ENCODE measurements at places on chromosomes 5 and 9.

- peak; percentile 71 for DNase-seq
These were observed 389.1 kb downstream of the ENC1 start for GRCh38 chr5:74251141-74252035.

DNA sequence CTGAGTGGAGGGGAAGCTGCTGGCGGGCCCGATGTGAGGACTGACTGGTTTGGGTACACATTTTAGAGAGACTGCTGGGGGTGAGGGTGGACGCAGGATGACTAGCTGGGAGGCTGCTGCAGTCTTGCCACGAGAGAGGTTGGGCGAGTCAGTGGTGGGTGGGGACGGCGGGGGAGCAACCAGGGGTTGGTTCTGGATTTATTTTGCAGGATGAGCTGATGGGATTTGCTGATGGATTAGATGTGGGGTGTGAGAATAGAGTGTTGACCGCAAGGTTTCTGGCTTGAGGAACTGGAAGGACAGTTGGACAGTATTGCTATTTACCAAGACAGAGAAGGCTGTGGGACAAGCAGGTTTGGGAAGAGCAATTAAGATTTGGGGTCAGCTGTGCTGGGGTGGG is 5.8 kb upstream of the NDST1 start:
- no peak for DNase-seq

DNA sequence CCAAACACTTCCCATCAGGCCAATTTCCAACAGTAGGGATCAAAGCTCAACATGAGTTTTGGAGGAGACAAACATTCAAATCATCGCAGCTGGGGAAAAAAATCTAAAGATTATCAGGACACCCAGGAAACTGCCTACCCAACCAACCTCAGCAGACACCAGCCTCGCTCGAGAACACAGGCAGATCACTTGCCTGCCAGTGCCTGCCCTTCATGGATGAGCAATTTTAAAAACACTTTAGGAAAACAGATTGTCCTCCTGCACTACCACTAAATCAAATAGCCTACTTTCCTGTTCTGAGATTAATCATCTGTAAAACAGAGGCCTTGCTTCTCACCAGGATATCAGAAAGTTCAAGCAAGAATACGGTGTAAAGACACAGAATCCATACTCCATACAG is 14.7 kb upstream of the TMEM174 start:
- no peak for DNase-seq

DNA sequence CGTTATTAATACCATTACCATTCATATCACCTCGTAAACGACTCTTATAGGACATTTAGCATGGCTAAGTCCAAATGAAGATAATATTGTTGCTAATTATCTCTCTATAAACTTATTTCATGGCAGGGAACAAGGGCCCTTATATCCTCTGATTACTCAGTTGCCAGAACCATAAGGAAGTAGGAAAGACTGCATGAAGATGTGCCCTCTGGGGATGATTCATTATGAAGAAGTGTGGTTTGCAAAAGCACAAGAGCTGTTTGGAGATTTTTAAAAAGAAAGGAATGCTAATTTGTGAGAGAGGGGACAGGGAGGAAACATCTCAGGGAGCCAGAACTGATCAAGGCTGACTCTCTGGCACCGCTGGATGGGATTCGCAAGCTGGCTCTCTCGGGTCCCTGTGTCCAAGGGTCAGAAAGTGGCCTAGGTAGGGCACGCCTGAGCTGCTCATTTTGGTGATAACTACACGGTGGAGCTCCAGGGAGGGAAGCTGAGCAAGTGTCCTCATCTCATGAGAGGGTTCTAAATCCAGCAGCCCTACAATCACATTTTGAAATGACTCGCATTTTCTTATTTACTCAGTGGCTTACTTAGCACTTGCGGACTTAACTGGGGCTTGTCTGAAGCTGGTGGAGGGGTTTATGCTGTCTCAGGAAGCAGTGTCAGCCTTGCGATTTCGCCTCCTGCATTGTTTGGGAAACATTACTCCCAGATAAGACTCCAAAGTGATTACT is 136.8 kb downstream of the C5orf15 start:
- DNase-seq, result no peak

- no peak for DNase-seq
These were observed 25.5 kb downstream of the PLAC8L1 start for GRCh38 chr5:146079695-146080373.

DNA sequence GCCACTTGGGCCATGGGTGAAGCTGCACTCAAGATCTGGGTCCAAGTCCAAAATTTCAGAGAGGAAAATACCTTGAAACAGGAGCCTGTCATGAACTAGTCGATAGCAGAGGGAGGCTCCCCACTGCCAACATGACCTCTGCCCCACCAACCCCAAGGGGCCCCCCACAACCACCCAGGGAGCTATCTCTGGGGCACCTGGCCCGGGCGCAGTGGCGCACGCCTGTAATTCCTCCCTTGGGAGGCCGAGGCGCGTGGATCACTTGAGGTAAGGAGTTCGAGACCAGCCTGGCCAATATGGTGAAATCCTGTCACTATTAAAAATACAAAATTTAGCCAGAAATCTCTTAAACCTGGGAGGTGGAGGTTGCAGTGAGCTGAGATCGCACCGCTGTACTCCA is 20.1 kb upstream of the HMCN2 start:
- DNase-seq, result no peak

- no peak for DNase-seq
These were observed 1.0 kb downstream of the RIOK2 start for GRCh38 chr5:97181856-97182545.

DNA sequence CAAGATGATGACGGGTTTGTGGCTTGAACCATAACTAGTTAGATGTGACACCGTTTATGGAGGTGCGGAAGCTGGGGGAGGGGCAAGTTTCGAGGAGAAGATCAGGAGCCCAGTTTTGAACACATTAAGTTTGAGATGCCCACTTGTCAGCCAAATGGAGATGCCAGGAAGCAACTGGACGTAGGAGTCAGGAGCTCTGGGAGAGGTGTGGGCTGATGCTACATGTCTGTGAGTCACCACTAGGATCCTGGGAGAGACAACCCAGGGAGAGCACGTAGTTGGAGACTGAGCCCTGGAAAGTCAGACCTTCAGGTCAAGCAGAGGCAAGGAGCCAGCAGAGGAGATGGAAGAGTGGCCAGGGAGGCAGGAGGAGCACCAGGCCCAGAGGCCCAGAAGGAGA is 48.8 kb upstream of the SLC25A51 start:
- DNase-seq, result no peak

DNA sequence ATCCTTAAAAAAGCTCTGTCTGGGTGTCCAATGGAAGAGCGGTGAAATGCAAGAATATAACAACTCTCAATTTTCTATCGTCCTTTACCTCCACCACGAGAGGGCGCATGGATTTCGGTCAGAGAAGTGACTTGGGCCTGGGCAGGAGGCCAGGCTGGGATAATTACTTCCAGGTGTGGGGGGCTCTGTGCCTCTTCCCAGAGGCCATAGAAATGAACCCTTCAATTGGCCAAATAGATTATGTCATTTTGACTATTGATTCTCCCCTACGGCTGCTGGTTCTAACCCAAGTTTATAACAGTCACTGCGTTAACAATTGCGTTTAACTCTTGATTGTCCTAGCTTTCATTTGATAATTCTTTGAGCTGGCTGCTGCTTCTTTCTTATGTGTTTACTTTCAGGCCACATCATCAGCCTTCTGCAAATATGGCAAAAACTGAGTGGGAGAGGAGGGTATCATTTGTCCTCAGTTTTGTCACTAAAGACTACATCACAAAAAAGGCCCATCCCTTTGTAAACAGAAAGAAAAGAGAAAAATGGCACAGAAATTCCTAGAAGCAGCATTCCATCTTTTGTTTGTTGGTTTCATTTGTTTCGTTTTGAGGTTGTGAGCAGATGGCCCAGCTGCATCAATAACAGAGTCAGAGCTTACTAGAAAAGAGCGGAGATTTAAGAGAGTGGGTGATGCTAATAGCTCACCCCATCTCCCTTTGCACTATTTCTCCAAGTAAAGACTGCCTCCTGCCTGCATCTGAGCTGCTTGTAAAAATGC is 45.4 kb upstream of the ZFR start:
- DNase-seq, result peak; percentile 79

GRCh38 chr9:89864257-89864656 is 259.4 kb downstream of the GADD45G start:
- DNase-seq, result no peak

- no peak for DNase-seq
These were observed 8.4 kb downstream of the SLC2A6 start for GRCh38 chr9:133470427-133470924.

GRCh38 chr5:149808264-149808982 is 78.3 kb downstream of the PPARGC1B start:
- DNase-seq, result no peak

- DNase-seq, result no peak
These were observed 14.4 kb downstream of the NINJ1 start for GRCh38 chr9:93119703-93119952.

DNA sequence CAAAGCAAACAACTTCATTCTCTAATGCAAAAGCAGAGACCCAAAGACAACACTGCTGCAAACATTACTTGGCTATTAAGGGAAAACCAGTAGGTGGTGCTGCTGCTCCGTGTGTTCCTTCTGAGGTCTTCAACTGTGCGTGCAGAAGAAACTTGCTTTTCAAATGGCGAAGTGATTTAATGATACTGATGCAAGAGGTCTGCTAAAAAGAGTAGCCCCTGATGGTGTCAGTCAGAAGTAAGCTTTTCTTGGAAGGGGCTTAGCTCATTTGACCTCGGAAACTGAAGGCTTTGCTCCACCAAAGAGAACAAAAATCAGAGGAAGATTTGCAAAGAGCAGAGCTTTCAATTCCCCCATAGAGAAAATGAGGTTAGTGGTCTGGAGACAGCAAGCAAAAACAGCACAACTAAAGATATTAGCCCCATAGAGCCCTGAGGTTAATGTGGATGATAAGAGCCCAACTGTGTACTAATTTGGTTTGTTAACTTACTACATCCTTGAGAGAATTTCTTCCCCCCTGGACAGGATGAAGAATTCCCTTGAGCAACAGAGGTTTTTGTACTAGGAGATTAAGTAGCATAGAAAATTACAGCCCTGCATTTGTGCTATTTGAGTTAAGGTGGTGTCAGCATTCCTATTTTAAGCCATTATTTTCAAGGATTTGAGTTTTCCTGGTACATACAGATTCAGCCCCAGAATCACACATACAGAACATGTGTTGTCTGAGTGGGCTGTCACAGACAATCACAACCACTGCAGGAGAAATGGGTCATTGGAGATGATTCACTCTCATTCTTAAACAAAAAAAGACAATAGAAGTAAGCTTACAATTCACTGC is 153.2 kb upstream of the C9orf72 start:
- DNase-seq, result peak; percentile 50

DNA sequence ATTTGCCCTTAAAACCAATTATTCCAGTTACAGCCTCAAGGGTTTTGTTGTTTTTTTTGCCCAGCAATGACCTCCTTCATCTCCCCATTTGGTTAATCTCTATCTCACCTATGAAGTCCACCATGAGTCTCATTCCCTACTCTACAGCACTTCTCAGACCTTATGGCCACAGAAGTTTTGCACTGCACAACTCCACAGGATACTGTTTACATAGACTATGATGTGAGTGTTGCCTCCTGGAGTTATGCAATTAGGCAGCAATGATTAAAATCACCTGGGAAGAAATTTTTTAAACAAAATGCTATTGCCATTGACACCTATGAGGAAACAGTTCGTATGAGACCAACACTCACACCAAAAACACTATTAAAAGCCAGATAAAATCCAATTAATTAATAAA is 39.7 kb downstream of the ZDHHC21 start:
- no peak for DNase-seq

- no peak for DNase-seq
These were observed 11.5 kb upstream of the PRRC1 start for GRCh38 chr5:127505905-127506304.

GRCh38 chr9:121966706-121967105 is 126.4 kb downstream of the TTLL11 start:
- no peak for DNase-seq

DNA sequence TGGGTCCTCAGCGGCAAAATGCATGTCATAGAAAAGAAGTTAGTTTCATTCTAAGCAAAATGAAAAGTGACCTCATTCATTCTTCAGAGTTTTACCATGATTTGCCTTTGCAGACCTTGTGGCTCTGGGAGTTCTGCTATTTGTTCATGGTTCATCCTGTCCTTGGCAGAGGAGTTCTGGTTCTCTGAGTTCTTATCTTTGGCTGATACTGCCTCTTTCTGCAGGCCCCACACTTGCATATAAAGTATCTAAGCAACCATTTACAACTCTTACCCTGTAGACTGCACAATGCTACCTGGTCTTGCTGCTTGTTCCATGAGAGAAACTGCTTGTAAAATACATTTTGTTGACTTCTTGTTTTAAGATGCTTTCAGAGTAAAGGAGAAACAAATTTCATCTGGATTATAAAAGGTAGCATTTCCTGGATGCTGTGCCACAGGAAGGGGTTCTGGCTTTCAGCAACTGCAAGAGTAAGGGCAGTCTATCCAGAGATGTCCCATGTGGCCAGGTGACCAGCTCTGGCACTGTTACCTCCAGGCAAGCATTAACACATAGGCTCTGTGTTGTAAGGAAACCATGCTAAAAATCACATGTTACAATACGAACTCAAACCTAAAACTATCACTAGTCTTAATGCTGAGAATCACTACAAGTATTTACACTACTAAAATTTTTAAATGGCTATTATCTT is 513.2 kb downstream of the SPOCK1 start:
- DNase-seq, result no peak

- DNase-seq, result no peak
These were observed 79.0 kb upstream of the ZNF608 start for GRCh38 chr5:124825250-124825982.

DNA sequence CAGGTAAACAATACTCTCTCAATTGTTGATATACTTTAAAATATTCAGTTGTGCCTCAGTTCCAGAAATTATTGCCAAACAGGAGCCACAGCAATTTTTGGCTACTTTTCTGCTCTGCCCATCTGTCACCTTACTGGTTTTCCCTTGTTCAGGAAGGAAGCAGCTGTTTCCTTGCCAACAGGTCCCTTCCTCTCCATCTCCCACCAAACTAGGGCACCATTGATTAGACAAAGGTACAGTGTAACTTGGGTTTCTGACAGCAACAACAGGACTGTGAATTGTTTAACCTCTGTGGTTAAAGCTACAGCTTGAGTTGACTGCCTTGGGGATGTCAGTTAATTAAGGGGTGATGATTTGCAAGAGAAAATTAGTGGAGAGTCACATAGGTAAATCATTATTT is 76.9 kb downstream of the PIP5K1B start:
- DNase-seq, result no peak

GRCh38 chr9:129398961-129399633 is 221.0 kb upstream of the IER5L start:
- no peak for DNase-seq

GRCh38 chr9:69295872-69296552 is 29.0 kb upstream of the ENTREP1 start:
- no peak for DNase-seq

DNA sequence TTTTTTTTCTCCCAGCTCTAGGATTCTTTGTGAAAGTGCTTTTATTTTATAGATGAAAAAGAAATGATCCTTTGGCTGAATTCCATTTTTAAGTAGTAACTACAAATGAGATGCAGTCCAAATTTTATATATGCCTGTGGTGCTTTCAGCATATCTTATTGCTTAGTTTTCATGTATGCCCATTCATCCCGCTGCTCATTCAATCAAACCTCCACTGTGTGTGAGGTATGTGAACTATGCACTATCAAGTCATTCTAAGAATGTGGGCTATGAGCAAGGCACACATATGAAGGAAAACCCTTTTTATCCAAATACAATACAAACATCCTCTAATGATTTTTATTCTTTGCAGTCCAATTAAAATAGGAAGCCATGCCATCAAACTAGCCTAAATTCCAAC is 1069.1 kb upstream of the DMAC1 start:
- DNase-seq, result no peak

- no peak for DNase-seq
These were observed 40.4 kb downstream of the LMBRD2 start for GRCh38 chr5:36111238-36111637.

Measured in ureter (tissue), 1 donor.